Suprapubic skin (tissue), 4 donors: ENCODE measurements at places on chromosomes 2 and 18. TPM values are rescaled to one million over a fixed set of nuclear protein-coding genes. Genes with fewer than 3 reads are reported as not detected.
A peak's percentile ranks its signal among the peaks of the same experiment; 100 is the strongest.

- H3K4me1 ChIP-seq, result no peaks in the 10 kb centered on the region
- peaks cover 64% of the 10 kb centered on the region for H3K36me3 ChIP-seq
- H3K4me3 ChIP-seq, result no peak overlapping the region
- H3K27ac ChIP-seq, result no peak overlapping the region
Observed at GRCh38 chr2:218482651-218483050, 63.7 kb downstream of the VIL1 start.

GRCh38 chr2:122236152-122236874 is 480.9 kb downstream of the TSN start:
- H3K27ac ChIP-seq, result no peak overlapping the region
- no peaks in the 10 kb centered on the region for H3K27me3 ChIP-seq
- no peaks in the 10 kb centered on the region for H3K36me3 ChIP-seq
- DNase-seq, result no peak

DNA sequence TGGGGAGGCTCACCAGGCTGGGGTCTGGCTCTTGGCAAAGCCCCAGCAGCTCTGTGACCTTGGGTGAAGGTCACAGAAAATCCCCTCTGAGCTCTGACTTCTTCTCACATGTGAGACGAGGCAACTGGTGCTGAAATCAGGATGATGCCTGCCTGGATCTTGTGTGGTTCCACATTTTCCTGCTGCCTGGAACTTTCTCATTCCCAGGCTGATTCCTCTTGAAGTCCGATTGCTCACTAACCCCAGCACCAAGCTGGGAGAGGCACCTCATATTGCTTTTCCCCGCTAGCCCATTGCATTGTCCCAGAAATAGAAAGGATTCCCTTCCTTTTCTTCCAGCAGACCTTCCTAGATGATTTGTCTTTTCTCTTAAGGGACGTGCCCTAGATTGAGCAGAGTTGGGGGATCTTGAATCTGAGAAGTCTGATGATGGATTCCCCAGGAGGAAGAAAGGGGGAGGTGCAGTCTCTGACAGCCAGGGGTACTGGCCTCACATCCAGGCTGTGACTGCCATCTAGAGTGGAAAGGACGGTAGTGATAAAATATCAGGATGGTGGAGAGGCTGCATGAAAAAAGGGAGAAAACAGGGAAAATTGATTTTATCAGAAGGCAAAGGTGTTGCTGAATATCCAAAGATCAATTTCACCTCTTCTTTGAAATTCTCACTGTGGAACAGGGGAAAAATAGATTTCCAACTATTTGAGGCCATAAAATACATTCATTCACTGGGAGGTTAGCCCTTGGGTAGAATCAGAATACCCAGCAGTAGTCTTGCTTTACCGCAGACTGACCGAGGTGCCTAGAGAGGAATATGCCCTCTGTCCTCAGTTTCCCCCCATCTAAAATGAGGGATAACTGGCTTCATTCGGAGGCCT is 96.3 kb downstream of the FAM210A start:
- DNase-seq, result no peak
- no peaks in the 10 kb centered on the region for H3K36me3 ChIP-seq
- no peaks in the 10 kb centered on the region for H3K4me1 ChIP-seq

The SERPINB12 gene
- 88.4 TPM for total RNA-seq

DNA sequence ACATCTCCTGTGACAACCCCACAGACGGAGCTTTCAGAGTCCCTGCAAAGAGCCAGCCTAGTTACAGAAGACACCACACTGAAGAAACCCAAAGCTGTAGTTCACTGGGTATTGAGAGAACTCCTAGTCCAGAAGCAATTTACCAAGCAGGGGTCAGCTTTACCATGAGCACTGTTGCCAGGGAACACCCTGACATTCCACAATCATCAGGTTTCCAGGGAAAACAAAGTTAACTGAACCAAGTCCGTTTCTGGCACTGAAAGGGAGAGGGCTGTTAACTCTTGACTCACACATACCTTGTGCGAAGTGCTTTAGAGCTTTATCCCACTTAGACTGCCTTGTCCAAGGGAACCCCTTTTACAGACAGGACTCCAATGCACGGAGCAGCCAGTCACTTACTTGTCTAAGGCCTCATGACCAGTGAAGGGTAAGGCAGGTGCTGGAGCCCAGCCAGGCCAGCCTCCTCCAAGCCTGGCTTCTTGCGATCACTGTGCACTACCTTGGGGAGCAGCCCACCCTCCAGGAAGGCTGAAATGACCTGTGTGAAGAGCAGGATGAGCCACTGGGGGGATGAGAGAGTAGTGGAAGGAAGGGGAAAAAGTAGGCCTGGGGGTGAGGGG is 53.9 kb downstream of the REEP1 start:
- H3K27ac ChIP-seq, result no peak overlapping the region
- H3K4me3 ChIP-seq, result no peak overlapping the region
- H3K4me1 ChIP-seq, result no peaks in the 10 kb centered on the region
- no peaks in the 10 kb centered on the region for H3K27me3 ChIP-seq
- no peak for DNase-seq
- H3K36me3 ChIP-seq, result no peaks in the 10 kb centered on the region

DNA sequence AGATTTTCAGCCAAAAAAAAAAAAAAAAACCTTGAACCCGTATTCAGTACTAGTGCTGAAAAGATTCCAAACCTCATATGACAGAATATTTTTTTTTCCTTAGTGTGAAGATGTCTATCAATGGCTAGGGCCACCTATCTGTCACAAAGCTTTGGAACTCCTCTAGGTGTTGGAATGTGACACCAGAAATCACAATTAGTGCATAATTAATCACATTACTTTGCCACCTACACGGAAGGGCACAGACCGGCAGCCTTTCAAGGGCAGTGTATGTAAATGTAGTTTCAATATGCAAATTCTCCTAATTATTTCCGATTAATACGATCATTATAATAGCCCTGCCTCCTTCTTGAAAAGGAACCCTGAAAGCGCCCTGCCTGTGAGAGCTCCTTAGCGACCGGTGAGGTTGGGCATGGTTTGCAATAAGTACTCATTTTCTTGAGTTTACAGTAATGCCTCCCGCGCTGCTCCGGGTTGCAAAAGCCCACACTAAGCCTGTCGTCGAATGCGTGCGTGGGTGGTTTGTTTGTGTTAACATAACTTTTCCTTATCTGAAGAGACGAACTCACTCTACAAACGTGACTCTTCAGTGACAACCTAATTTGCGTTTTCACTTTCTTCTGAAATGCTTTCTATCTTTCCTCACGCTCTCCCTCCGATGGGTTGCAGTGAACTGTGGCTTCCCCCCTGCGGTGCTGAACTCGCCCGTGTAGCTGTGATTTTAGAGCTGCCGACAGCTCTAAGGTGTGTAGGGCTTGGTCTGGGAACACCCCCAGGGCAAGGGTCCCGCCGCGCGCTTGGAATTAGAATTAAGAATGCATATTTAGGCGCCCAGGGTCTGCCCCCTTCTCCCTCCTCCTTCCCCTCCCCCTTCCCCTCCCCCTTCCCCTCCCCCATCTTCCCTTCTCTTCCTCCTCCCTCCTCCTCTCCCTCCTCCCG is 765 bp upstream of the ID2 start:
- H3K4me1 ChIP-seq, result peaks cover 64% of the 10 kb centered on the region
- DNase-seq, result peak; percentile 86
- no peaks in the 10 kb centered on the region for H3K27me3 ChIP-seq
- peak overlapping the region; percentile 96 for H3K27ac ChIP-seq

The ANKRD30BL gene
- not detected for total RNA-seq

GRCh38 chr18:41940506-41941215 is 14.4 kb upstream of the PIK3C3 start:
- no peak for DNase-seq
- H3K27me3 ChIP-seq, result peaks cover 13% of the 10 kb centered on the region
- H3K4me3 ChIP-seq, result no peak overlapping the region
- H3K27ac ChIP-seq, result no peak overlapping the region
- H3K36me3 ChIP-seq, result no peaks in the 10 kb centered on the region

DNA sequence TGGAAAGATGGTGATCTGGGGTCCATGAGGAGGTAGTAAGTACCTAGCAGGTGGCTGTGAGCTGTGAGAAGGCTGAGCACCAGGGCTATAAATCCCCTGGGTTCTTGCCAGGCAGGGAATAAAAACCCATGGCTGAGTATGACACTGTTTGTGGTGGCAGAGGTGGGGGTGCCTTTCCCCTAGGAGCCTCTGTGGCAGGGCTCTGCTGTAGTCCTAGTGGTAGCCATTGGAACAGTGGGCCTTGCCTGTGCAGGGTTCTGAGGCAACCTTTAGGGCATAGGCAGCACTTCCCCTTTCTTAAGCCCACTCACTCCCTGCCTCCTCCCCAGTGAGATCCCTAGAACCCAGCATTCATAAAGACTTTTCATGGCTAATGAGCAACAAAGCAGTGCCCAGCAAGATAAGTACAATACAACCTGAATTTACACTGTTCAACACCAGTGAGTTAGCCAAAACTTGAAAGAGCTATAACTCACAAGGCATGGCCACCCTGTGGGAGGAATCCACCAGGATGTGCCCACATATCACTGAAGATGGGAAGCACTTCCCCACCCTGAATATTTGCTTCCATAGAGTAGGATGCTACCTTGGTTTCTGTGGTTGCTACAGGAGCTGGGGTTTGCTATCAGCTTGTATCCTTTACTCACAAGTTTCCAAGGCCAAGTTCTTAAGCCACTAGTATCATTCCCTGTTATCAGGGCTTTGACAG is 100.9 kb upstream of the NEUROD1 start:
- DNase-seq, result no peak
- peaks cover 18% of the 10 kb centered on the region for H3K4me1 ChIP-seq
- H3K27ac ChIP-seq, result no peak overlapping the region
- no peak overlapping the region for H3K4me3 ChIP-seq

DNA sequence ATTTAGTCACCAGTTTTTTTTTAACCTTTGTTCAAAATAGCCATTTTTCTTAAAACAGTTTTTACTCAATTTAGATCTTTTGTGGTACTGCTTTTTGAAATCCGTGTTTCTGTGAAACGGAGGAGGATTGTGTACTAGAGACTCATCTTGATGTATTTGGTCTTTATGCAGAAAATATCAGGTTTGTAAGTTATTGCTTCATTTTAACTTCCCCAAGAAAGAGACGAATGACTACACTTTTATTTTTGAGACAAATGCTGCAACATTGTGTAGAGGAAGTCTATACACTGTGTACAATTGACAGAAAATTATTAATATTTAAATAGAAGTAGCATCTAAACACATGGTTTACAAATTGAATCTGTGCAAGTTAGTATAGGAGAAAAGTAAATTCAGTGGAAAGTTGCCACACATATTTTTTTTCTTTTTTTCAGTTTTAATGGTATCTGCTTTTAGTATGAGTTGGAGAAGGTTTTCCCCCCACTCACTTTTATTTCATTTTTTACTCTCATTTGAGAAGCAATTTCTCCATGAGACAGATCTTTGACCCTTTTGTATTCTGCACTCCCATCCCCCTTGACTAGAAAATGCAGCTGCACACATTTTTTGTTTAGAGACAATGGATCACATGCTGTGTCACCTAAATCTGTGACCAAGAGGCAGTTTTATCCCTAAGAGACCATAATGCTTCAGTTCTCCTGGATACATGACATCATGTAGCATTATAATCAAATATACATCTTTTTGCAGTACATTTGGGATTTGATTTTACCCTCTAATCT is 200.8 kb upstream of the STON1 start:
- H3K27ac ChIP-seq, result no peak overlapping the region
- no peaks in the 10 kb centered on the region for H3K36me3 ChIP-seq
- DNase-seq, result no peak
- H3K4me1 ChIP-seq, result peaks cover 11% of the 10 kb centered on the region
- H3K27me3 ChIP-seq, result no peaks in the 10 kb centered on the region

The CRYGC gene
- total RNA-seq, result not detected

- no peak for DNase-seq
- H3K27ac ChIP-seq, result no peak overlapping the region
- H3K4me1 ChIP-seq, result peaks cover 77% of the 10 kb centered on the region
- H3K4me3 ChIP-seq, result no peak overlapping the region
Observed at GRCh38 chr2:105795575-105795934, 50.8 kb downstream of the NCK2 start.
